Hematopoietic multipotent progenitor cell treated with erythropoietin and hydrocortisone succinate and interleukin-3 and kit ligand, for 15 days (in vitro differentiated cells): ENCODE measurements at places on chromosomes 6 and 20.
A peak's percentile ranks its signal among the peaks of the same experiment; 100 is the strongest.

DNA sequence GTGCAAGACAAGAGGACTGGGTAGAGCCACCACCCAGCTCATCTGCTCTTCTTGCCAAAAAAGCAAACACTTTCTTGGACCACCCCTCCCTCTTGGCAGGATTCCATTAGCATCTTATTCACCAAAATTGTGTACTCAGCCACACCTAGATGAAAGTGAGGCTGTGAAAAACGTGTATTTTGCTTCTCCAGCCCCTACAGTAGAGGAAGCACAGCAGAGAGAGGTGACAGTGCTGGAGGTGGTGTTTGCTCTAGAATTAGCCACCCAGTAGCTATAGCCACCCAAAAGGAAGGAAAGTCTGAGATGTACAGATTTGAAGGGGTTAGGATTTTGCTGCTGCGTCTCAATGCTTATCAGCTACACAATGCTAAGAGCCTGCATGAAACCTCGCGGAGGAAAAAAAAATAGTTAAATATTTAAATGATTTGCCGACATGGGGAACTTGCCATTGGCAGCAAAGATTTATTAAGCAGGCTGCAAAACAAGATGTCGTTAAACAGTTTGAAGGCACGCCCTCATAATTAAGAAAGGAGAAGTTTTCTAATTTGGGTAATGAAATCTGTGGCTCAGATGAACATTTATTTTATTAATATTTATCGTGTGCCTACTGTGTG is 287.3 kb downstream of the ZNF217 start:
- no peak for DNase-seq

GRCh38 chr6:131488780-131489179 is 84.2 kb upstream of the ARG1 start:
- no peak for DNase-seq

DNA sequence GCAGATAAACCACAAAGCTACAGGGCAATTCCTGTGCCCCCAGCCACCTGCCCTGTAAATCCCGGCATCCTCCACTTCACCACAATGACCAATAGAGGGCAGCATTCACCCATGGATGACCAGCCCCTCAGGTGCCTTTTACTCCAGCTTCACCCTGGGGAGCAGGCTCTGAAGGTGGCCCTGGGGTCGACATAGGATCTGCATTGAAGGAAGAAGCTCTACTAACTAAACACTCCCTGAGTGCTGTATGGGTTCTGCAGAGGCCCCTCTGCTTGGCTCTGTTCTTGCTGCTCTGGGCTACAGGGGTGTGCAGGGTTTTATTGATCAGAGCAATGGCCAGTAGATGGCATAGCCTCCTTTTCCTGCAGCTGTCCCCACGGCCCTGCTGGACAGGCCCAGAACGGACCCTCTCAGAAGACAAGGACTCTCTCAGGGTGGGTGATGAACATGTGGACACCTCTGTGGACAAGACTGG is 20.3 kb downstream of the CST4 start:
- DNase-seq, result peak; percentile 48

DNA sequence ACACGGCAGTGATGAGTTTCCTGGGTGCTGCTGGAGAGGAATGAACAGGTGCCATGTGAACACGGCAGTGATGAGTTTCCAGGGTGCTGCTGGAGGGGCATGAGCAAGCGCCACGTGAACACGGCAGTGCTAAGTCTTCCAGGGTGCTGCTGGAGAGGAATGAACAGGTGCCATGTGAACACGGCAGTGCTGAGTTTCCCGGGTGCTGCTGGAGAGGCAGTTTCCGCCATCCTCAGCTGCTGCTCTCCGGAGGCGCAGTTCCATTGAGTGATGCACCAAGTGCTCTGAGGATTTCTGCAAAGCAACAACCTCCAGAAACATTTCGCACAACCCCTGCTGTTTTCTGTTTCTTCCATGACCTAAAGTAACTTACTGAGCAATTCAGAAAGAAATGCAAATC is 155.4 kb downstream of the SMOC2 start:
- no peak for DNase-seq

- DNase-seq, result no peak
These were observed 720.9 kb downstream of the GRIK2 start for GRCh38 chr6:102114402-102114801.

GRCh38 chr6:157758516-157759023 is 64.5 kb upstream of the SNX9 start:
- no peak for DNase-seq

DNA sequence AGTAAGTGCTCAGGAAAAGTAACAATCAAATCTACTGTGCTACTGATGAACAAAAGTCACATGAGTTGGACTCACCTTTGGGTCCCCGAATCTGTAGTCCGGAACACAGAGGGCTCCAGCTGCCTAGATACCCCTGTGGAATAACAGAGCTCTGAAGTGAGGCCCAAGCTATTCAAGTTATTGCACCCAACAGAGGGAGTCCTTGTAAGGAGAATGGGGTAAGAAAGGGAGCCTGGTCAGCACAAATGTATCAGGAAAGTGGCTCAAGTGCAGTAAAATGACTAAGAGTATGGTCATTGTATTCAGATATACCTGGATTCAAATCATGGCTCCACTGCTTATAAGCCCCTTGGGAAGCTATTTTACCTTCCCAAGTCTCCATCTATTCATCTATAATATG is 20.9 kb downstream of the EDN1 start:
- no peak for DNase-seq

DNA sequence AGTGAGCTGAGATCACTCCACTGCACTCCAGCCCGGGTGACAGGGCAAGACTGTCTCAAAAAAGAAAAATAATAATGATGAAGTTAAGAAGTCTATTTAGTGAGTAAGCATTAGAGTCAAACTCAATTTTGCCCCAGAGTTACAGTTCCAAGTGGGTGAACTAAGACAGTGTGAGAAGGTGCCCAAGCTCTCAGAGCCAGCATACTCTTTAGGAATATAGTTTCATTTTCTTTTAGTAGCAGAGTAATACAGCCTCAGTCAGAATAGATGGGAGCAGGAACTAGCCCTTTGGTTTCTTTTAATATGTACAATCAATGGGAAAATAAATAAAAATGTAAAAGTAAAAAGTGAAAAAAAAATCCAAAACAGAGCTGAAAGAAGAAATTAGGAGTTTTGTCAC is 87.0 kb upstream of the ADGRF1 start:
- DNase-seq, result no peak

DNA sequence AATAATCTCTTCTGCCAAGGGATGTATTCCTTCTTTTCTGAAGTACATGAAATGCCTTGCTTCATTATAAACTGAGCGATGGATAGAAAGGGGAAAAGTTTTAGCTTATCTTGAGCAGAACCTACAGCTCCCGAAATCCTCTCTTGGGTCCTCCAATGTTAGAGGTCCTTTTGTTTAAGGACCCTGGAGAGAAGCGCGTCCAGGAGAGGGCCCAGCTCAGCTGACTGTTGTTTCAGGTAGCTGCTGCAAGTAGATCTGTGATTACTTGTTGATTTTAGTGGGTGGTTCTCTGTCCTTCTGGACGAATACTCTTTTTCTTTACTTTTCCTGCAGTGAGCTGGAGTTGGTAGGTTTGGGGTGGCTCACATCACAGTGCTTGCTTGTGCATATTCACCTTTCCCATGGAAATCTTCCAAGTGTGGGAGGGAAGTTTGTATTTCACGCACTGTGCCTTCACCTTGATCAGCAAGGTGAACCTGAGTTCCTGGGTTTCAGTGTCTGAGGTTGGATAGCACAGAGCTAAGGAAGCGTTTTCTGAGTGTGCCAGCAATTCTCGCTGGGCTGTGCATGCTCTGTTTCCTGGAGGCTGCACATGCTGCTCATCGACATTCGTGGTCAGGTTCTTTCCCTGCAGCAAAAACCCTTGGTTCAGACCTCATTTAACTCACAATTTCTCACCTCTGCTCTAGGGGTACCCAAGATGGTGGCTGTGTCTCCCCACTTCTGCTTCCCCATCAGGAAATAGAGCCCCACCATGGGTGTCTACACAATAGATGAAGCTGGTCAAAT is 176.3 kb downstream of the JARID2 start:
- DNase-seq, result no peak

DNA sequence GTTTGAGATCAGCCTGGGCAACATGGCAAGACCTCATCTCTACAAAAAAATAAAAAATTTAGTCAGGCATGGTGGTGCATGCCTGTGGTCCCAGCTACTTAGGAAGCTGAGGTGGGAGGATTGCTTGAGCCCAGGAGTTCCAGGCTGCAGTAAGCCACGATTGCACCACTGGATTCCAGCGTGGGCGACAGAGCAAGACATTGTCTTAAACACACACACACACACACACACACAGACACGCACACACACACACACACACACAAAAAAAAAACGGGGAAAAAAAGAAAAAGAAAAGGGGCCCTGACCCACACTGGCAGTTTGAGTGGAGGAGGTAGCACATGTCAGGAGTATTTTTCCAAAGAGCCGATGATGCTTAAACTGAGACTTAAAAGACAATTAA is 122.2 kb downstream of the AFG1L start:
- DNase-seq, result no peak

DNA sequence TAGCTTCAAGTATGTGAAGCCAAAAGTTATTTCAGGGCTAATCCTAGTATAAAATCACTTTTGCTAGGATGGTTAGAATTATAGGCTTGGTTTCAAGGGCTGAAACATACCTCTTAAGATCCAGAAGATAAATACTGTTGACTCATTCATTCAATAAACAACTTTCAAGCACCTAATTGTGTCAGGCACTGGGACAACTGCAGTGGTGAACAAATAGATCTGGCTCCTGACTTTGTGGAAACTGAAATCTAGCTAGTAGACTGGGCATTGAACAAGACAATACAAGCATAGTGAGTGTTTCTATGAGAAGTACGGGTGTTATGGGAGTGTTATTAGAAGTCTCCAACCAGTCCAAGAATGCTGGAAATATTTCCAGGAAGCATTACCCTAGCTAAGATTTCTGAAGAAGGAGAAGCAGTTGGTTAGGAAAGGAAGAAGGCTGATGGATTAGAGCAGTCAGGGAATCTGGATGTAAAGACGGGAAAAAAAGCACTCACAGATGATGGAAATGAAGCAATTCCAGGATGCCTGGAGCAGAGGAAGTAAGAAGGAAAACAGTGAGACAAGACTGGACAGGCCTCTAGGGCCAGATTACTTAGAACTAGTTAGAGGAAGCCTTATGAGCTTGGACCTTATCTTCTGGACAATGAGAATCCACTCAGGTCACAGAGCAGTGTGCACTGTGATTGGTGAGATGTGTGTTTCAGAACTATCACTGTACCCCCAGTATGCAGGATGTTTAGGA is 132.6 kb upstream of the RAB32 start:
- DNase-seq, result no peak

DNA sequence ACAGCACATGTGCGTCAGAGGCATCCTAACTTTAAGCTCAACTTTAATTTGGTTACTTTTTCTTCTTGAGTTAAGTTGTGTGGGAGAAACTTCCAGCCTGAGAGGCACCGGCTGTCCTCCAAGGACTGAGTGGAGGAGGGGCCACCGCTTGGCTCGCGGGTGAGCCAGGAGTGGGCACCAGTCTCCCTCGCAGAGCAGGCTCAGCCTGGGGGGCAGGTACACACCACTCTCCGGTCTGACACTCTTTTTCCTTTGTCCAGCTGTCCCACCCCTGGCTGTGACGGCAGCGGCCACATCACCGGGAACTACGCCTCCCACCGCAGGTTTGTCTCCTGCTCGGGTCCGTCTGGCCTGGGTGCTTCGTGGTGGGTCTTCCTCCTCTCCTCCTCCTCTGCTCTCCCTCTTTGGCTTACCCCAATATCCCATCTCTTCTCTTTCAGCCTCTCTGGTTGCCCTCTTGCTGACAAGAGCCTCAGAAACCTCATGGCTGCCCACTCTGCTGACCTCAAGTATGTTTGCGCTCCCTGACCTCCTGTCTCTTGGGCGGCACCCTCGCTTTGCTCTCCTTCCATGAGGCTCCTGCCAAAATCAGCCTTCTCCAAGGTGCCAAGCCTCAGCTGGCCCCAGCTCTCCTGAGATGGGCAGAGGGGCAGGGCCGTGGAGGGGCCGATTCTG is 32.6 kb upstream of the PCMTD2 start:
- no peak for DNase-seq

DNA sequence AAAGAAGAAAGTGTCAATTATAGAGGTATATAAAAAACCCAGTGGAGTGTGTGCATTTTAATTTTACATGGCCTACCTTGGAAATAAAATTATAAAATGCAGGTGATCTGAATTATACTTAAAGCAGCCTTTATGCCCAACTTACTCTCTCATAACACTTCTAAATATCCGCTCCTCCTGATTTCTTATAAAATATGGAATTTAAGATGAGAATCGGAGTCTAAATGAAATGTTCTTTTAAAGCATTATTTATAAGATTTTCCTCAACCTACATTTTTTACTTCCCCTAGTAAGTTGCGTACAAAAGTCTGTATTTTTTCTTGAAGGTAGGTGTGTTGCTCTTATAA is 3.5 kb downstream of the CITED2 start:
- DNase-seq, result peak; percentile 15

DNA sequence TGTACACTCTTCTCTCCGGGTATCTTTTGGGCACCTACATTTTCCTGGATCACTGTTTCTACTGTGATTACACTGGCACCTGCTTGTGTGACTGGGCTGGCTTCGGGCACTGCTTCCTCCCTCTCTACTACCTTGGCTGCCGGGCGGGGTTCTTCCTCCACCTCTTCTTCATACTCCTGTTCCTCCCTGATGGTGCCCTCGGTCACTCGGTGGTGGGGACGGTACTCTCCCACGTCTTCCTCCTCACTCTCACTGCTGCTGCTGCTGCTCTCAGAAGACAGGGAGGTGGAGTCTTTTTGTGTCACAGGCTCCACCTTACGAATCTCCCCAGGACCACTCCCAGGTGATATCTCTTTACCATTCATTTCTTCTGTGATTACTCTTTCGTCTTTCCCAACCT is 42.5 kb downstream of the SMLR1 start:
- DNase-seq, result no peak

DNA sequence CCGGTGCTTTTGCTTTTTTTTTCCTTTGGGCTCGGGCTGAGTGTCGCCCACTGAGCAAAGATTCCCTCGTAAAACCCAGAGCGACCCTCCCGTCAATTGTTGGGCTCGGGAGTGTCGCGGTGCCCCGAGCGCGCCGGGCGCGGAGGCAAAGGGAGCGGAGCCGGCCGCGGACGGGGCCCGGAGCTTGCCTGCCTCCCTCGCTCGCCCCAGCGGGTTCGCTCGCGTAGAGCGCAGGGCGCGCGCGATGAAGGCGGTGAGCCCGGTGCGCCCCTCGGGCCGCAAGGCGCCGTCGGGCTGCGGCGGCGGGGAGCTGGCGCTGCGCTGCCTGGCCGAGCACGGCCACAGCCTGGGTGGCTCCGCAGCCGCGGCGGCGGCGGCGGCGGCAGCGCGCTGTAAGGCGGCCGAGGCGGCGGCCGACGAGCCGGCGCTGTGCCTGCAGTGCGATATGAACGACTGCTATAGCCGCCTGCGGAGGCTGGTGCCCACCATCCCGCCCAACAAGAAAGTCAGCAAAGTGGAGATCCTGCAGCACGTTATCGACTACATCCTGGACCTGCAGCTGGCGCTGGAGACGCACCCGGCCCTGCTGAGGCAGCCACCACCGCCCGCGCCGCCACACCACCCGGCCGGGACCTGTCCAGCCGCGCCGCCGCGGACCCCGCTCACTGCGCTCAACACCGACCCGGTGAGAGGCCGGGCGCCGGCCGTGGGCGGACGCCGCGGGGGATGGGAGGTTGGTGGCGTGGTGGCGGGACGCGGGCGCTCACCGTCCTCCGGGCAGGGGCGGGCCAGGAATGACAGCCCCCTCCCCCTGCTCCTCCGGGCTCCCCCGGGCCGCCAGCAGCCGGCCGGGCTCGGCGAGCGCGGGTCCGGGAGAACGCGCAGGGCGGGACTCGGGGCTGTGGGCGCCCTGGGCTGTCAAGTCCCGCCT is 606 bp downstream of the ID4 start:
- DNase-seq, result no peak
